ENCODE measurements at places on chromosomes 2 and 18. TPM values are rescaled to one million over a fixed set of nuclear protein-coding genes. Genes with fewer than 3 reads are reported as not detected.

DNA sequence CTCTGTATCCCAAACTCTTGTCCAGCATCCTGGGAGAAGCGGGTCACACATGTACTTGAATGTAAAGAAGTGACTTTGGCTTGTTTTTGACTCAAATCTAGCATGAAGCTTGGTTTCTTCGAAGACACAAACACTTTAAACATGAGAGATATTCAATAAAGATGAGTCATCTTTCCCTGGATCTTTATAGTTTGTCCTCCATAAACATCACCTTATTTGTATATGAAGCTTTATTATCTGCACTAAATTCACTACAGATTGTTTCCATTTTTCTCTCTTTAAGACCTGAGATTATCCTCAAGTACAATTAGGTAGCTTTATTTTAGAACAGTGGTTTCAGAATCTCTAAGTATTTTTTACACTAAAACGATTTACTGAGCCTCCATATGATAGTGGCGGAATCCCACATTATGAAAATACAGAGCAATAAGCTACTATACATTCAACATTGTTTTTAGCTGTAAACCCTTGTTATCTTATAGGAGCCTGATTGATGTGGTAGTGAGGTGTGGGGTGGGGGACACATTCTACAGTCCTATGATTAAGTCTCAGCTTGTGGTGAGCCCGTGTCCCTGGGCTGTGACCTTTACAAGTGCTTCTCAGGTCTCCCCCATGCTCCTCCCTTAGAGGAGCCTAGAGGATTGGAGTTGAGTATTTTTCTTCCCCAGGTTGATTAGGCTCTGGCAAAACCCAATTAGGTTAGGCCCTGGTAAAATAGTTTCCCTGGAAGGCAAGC, 79.6 kb upstream of the RAPGEF4 start:
- no peak overlapping the region for H3K4me3 ChIP-seq
- H3K27ac ChIP-seq = no peak overlapping the region
- H3K36me3 ChIP-seq = no peaks in the 10 kb centered on the region
- DNase-seq = no peak
- no peaks in the 10 kb centered on the region for H3K27me3 ChIP-seq
- no peaks in the 10 kb centered on the region for H3K4me1 ChIP-seq

DNA sequence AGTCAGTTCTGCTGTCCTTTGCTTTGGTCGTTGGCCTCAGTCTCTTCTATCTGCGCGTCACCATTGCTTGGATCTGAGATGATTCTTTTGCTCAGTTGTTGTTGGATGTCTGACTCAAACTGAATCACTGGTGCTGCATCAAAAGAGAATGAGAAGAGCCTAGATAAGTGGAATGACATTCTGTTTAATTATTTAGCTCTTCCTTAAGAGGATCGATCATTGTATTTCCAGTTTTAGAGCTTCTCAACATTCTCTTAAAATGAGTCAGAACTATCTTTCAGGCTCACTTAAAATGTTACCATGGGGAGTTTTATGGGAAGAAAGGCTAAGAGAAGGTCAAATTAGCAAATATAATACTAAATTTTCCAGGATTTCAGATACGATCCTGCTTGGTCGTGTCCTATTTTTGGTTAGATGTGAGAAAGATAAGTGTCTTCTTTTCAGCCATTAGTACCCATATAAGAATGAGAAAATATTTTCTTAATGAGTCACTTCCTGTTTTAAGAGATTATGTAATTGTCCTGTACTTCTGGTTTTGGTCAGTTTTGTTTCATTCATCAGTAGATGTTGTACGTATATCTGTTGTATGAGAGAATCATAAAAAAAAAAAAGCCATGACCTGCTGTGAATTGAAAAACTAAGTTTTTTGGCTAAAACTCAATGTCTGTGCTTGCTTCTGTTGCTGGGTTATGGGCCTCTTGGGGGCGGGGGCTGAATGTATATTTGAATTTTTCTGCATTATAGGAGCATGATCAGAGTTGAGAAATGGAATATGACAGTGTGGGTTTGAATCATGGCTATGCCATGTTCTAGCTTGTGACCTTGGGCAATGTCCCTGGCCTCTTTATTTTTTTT, 31.6 kb upstream of the CASP10 start:
- no peak overlapping the region for H3K4me3 ChIP-seq
- peaks cover 18% of the 10 kb centered on the region for H3K4me1 ChIP-seq
- no peak for DNase-seq

CPSF3 gene
- total RNA-seq = 37.0 TPM

- no peak overlapping the region for H3K27ac ChIP-seq
- no peaks in the 10 kb centered on the region for H3K27me3 ChIP-seq
- no peaks in the 10 kb centered on the region for H3K36me3 ChIP-seq
- H3K4me1 ChIP-seq = no peaks in the 10 kb centered on the region
- H3K4me3 ChIP-seq = no peak overlapping the region
Measured at GRCh38 chr2:19321946-19322345, 36.5 kb downstream of the OSR1 start.

BMP10 gene
- total RNA-seq = not detected

DNA sequence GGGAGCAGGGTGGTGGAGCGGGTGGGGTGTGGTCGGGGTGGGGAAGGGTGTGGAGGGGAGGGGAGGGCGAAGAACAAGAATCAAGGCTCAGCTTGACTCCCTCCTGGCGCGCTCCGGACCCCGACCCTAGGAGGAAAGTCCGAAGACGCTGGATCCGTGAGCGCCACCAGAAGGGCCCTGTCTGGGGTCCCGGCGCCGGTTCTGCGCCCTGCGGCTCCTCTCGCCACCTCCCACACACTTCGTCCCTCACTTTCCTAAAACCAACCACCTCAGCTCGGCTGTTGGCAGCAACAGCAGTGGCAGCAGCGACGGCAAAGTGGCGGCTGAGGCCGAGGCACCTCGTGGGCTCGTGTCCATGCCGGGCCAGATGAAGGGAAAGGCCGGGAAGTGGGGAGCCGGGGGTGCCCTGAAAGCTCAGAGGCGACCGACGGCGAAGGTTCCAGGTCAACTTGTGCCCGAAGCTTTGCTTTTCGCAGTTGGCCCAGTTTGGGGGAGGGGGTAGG, 2.1 kb downstream of the KLHL14 start:
- peak; percentile 21 for DNase-seq
- no peak overlapping the region for H3K27ac ChIP-seq
- peaks cover 35% of the 10 kb centered on the region for H3K27me3 ChIP-seq
- H3K4me1 ChIP-seq = peaks cover 7% of the 10 kb centered on the region
- no peaks in the 10 kb centered on the region for H3K36me3 ChIP-seq

DNA sequence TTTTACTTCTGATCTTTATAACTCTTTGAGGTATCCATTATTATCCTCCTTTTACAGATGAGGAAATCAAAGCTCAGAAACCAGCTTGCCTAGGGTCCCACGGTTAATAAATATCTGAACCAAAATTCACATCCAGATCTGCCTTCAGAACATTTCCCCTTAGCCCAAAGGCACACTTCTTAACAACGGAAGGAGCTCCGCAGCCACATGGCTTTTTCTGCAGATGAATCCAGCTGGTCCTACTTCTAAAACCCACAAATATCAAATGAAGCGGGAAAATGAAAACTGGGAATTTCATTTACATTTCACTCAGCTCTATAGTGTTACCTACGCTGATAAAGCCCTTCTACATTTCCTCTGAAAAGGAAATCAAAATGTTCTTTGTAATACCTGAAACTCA, 357.0 kb upstream of the ID2 start:
- H3K4me3 ChIP-seq = no peak overlapping the region
- DNase-seq = no peak
- no peaks in the 10 kb centered on the region for H3K27me3 ChIP-seq
- no peak overlapping the region for H3K27ac ChIP-seq

DARS1 gene
- total RNA-seq = 80.7 TPM
